ENCODE measurements at places on chromosomes 1 and 21. TPM values are rescaled to one million over a fixed set of nuclear protein-coding genes. Genes with fewer than 3 reads are reported as not detected.

DNA sequence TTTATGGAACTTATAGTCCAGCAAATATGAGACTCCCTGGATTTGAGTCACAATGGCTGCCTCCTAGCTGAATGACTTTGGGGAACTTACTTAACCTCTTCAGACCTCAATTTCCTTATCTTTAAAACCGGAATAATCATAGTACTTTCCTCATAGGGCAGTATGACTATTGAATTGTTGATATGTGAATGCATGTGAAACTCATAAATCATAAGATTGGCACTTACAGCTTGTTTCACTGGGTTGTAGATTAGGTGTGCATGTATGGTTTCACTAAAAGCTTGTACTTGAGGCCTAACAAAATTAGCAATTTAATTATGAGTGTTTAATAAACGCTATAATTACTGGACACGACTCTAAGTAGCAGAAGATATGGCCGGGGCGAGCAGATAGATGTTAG is 72.5 kb downstream of the ST6GALNAC5 start:
- no peak overlapping the region for H3K4me3 ChIP-seq
- H3K27me3 ChIP-seq, result no peaks in the 10 kb centered on the region
- no peaks in the 10 kb centered on the region for H3K4me1 ChIP-seq
- no peak for DNase-seq
- no peak overlapping the region for H3K27ac ChIP-seq

- no peak for DNase-seq
- H3K36me3 ChIP-seq, result no peaks in the 10 kb centered on the region
Observed at GRCh38 chr1:75136921-75137641, 2.9 kb downstream of the LHX8 start.

DNA sequence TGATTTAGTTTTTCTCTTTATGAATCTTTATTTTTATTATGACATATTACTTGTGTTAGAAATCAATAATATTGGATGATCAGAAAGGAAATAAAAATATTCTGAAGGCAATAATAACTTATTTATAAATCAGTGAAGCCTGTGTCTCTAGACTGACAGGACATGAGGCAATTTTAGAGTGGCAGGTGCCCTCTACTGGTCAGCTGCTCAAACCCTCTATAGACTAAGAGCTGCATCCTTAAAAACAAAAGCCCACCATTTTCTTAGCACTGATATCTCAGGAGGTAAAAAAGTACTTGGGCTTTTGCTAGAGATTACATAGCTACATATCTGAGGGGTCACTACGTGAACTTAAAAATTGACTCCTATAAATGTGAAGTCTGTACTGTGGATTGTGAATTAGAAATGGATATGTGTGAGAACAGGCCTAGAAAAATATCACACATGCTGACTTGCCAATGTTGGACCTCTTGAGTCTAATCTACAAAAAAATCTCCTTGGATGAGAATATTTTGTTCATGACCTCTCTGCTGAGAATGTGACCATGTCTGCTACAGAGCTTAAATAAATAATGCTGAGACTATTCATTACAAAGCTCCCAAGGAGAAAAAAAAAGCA is 597.9 kb upstream of the ADAMTS5 start:
- no peak overlapping the region for H3K4me3 ChIP-seq
- H3K4me1 ChIP-seq, result peaks cover 20% of the 10 kb centered on the region

DNA sequence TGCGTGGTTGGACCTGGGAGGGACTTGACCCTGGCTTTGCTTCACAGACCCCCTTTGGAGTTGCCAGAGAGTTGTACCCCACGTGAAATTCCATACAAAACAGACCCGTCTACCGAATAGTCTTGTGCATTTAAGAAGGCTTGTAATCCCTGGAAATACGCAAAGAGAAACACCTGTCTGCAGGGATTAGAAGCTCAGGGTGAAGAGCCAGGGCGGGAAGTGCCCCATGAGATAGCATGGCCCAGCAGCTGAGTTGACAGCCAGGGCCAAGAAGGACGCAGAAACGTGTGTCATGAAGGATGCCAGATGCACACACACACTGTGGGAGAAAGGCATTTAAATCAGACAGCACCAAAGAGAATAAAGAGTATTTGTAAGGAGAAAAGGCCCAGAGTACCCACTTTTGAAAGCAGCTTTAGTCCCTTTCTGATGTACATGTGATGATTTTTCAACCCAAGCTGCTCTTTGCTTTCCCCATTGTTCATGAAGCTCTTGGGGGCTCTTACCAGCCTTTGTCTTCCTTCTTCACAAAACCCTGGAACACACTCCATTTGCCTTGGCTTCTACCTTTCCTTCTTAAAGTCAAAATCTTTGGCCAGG is 46.6 kb downstream of the PCP4 start:
- no peak overlapping the region for H3K27ac ChIP-seq
- no peak for DNase-seq
- no peak overlapping the region for H3K4me3 ChIP-seq
- no peaks in the 10 kb centered on the region for H3K36me3 ChIP-seq
- H3K4me1 ChIP-seq, result no peaks in the 10 kb centered on the region

GRCh38 chr1:12188657-12189327 is 22.0 kb downstream of the TNFRSF1B start:
- H3K36me3 ChIP-seq, result peaks cover 7% of the 10 kb centered on the region
- peaks cover 55% of the 10 kb centered on the region for H3K27me3 ChIP-seq
- H3K27ac ChIP-seq, result no peak overlapping the region
- DNase-seq, result no peak
- H3K4me1 ChIP-seq, result peaks cover 55% of the 10 kb centered on the region

DNA sequence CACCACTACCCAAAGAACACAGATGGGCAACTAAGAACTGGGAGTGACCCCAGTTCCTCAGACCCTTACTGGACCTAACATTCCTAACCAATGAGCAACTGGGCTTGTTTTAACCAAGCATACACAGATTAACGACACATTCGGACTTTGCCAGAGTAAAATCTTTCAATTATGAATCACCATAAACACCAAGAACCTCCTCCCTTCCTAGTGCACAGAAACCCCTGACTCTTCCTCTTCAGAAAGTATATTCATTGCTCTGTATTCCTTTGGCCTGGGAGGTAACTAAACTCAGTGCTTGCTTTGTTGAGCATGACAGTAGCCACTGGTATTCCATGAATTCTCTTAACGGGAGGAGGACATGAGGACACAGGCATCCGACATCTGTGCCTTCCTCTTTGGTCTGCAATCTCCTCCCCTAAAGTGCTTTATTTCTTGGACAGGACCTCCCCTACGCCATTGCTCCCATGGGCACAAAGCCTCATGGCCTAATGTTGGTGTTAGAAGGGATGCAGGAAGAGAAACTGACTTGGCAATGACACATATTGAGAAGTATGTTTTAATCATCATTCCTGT is 42.7 kb downstream of the SEC16B start:
- peaks cover 34% of the 10 kb centered on the region for H3K36me3 ChIP-seq
- H3K27ac ChIP-seq, result no peak overlapping the region
- H3K27me3 ChIP-seq, result no peaks in the 10 kb centered on the region
- no peak for DNase-seq
- no peaks in the 10 kb centered on the region for H3K4me1 ChIP-seq
- no peak overlapping the region for H3K4me3 ChIP-seq

DNA sequence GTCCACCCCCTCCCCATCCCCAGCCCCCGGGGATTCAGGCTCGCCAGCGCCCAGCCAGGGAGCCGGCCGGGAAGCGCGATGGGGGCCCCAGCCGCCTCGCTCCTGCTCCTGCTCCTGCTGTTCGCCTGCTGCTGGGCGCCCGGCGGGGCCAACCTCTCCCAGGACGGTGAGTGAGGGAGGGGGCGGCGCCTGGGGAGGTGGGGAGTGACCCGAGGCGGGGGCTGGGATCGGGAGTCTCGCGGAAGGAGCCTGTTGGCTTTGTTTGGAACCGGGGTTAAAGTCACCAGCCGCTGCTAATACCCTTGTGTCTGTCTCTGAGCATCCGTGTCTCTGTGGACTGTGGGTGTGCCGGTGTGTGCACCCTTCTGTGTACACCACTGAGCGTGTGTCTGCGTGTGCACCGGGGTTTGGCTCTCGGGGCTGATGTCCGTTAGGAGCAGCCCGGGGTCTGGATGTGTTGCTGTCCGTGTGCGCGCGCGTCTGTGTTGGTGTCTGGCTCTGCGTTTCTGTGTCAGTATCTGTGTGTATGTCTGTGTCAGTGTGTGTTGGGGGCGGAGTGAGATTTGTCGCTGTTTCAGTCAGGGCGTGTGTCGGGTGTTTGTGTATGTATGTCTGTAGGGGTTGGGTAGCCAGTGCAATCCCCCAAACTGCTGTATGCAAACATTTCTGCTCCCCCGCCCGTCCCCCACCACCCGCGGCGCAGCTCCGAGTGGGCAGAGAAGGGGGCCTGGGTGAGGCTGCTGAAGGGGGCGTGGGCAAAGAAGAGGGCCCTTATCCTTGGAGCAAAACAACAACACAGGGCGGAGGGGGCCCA is 480 bp downstream of the CADM3 start:
- H3K27ac ChIP-seq, result peak overlapping the region; percentile 55
- peak overlapping the region; percentile 62 for H3K4me3 ChIP-seq
- no peak for DNase-seq
- H3K4me1 ChIP-seq, result peaks cover 24% of the 10 kb centered on the region
- H3K27me3 ChIP-seq, result peaks cover 27% of the 10 kb centered on the region

DNA sequence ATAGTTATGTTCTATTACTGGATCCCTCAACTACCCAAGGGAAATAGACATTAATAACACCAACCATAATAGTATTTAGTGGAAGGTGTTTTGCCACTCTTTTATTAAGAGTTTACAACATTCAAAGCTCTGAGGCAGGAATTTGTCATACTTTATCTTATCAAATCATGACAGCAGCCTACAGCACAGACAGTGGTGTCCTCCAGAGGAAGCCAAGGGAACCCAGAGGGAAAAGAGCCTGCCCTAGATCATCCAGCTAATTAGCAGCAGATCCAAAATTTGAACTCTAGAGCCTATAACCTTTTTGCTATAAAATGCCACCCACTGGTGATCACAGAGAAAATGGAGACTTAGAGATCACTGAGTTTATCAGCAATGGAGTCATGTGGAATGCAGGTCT is 18.2 kb downstream of the VAV3 start:
- H3K4me3 ChIP-seq, result no peak overlapping the region
- no peak for DNase-seq
- H3K4me1 ChIP-seq, result no peaks in the 10 kb centered on the region

DNA sequence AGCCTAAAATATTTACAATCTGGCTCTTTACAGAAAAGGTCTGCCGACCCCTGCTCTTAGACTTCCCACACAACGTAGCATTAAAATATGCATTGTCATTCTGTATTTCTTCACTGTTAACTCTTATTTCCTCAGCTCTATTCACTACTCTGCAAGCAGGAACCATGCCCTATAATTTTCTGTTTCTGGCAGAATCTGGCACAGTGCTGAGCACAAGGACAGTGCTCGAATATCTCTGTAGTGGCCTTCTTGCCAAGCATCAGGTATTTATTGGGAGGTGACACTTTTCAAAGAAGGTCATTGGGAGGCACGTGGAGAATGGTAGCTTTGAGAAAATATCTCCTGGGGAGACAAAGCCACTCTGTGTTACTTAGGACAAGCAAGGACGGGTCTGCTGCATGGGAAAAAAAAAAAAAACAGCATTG is 77.9 kb downstream of the PSMG1 start:
- no peaks in the 10 kb centered on the region for H3K36me3 ChIP-seq
- H3K4me3 ChIP-seq, result no peak overlapping the region
- no peaks in the 10 kb centered on the region for H3K27me3 ChIP-seq
- no peak for DNase-seq
- no peak overlapping the region for H3K27ac ChIP-seq
- H3K4me1 ChIP-seq, result no peaks in the 10 kb centered on the region

- no peaks in the 10 kb centered on the region for H3K36me3 ChIP-seq
- H3K4me1 ChIP-seq, result peaks cover 3% of the 10 kb centered on the region
- H3K4me3 ChIP-seq, result no peak overlapping the region
Observed at GRCh38 chr1:22831729-22832413, 121.2 kb downstream of the EPHB2 start.

DNA sequence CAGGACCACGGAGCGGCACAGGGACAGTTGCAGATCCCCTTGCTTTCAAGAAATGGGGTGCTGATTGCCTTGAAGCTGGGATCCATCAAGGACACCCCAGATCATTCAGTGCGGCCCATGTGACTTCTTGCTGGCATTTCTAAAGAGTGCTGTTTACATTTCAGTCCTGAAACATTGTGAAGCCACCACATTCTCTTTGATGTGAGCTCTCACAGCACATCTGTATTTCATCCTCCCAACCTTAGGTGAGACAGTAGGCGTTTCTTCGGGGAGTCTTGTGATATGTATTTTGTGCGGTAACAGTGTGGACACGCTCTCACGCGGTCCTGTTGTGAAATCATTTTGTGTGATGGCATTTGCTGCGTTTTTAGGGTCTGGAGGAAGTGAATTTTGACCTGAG is 57.2 kb downstream of the CACHD1 start:
- no peak overlapping the region for H3K27ac ChIP-seq
- no peaks in the 10 kb centered on the region for H3K27me3 ChIP-seq
- H3K4me1 ChIP-seq, result peaks cover 34% of the 10 kb centered on the region
- no peak overlapping the region for H3K4me3 ChIP-seq
- DNase-seq, result no peak

DNA sequence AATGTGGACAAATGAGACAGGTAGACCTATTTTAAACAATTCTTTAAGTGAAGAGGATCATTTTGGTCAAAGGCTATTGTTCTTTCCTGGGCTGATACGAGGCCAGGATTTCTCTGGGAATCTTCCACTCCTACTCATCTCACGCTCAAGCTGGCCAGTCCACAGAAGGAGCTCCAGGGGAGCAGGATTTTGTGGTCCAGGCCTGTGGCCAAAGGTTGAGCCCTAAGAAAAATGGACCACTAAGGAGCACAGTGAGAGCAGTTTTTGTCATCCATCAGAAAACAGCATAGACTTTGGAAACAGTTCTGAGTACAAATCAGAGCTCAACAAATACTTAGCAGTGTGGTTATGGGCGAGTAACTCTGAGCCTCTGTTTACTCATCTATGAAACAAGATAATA is 260.2 kb upstream of the RUNX1 start:
- no peaks in the 10 kb centered on the region for H3K4me1 ChIP-seq
- H3K27ac ChIP-seq, result no peak overlapping the region
- no peaks in the 10 kb centered on the region for H3K27me3 ChIP-seq

GRCh38 chr1:181128592-181129497 is 40.3 kb downstream of the IER5 start:
- H3K27me3 ChIP-seq, result no peaks in the 10 kb centered on the region
- no peaks in the 10 kb centered on the region for H3K36me3 ChIP-seq
- H3K4me1 ChIP-seq, result peaks cover 25% of the 10 kb centered on the region
- H3K27ac ChIP-seq, result peak overlapping the region; percentile 20

GRCh38 chr21:38944402-38944801 is 138.7 kb downstream of the ETS2 start:
- no peaks in the 10 kb centered on the region for H3K27me3 ChIP-seq
- no peaks in the 10 kb centered on the region for H3K4me1 ChIP-seq
- H3K27ac ChIP-seq, result no peak overlapping the region
- H3K36me3 ChIP-seq, result no peaks in the 10 kb centered on the region

DNA sequence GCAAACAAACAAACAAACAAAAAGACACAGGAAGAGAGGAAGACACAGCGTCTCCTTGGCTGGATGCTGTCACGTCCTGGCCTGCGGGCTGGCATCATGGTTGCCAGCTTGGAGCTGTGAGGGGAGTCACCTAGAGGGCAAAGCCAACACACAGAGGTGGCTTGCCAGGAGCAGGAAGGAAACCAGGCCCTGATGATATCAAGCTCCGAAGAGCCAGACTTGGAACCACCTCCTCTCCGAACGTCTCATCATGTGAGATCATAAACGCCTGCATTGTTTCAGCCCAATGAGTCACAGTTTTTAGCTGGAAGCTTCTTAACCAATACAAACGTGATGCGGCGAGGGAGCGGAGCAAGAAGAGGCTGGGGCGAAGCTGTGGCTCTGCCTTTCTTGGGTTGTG is 8.7 kb downstream of the PLA2G2D start:
- no peak overlapping the region for H3K27ac ChIP-seq
- no peaks in the 10 kb centered on the region for H3K36me3 ChIP-seq
- H3K4me3 ChIP-seq, result no peak overlapping the region

The ARTN gene
- total RNA-seq, result 1.1 TPM

The IQGAP3 gene
- total RNA-seq, result 0.06 TPM

The TTC39A gene
- total RNA-seq, result 0.17 TPM

The DCDC2B gene
- not detected for total RNA-seq

The COL8A2 gene
- total RNA-seq, result 26.6 TPM

The GDAP2 gene
- 26.6 TPM for total RNA-seq

The BEND5 gene
- 3.7 TPM for total RNA-seq
